ENCODE measurements at places on chromosomes 4 and X.
A peak's percentile ranks its signal among the peaks of the same experiment; 100 is the strongest.

- no peak for DNase-seq
Measured at GRCh38 chr4:10009861-10010500, 11.3 kb downstream of the SLC2A9 start.

- peak; percentile 17 for DNase-seq
Measured at GRCh38 chr4:145819853-145820181, 118.8 kb downstream of the ZNF827 start.

GRCh38 chr4:168662297-168662984, 165.6 kb downstream of the PALLD start:
- no peak for DNase-seq

DNA sequence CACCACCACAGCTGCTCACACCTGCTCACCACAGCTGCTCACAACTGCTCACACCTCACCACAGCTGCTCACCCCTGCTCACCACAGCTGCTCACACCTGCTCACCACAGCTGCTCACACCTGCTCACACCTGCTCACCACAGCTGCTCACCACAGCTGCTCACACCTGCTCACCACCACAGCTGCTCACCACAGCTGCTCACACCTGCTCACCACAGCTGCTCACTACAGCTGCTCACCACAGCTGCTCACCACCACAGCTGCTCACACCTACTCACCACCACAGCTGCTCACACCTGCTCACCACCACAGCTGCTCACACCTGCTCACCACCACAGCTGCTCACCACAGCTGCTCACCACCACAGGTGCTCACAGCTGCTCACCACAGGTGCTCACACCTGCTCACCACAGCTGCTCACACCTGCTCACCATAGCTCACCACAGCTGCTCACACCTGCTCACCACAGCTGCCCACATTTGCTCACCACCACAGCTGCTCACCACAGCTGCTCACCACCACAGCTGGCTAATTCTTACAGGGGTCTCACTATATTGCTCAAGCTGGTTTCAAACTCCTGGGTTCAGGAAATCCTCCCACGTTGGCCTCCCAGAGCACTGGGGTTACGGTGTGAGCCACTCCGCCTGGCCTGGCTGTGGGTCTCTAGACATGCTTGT, 30.4 kb upstream of the CPLX1 start:
- no peak for DNase-seq

DNA sequence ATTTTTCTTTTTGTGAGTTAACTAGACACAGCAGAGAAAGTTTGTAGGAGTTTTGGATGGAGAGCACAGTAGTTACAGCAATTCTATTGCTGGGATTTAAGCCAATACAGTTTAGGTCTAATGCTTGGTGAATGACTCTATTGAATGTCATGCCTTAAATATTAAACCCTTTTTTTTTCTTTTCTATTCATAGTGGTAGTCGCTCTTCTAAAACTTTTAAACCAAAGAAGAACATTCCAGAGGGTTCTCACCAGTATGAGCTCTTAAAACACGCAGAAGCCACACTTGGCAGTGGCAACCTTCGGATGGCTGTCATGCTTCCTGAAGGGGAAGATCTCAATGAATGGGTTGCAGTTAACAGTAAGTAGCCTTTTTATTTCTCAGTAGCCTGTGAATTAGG, 34.8 kb upstream of the DCK start:
- DNase-seq = no peak

DNA sequence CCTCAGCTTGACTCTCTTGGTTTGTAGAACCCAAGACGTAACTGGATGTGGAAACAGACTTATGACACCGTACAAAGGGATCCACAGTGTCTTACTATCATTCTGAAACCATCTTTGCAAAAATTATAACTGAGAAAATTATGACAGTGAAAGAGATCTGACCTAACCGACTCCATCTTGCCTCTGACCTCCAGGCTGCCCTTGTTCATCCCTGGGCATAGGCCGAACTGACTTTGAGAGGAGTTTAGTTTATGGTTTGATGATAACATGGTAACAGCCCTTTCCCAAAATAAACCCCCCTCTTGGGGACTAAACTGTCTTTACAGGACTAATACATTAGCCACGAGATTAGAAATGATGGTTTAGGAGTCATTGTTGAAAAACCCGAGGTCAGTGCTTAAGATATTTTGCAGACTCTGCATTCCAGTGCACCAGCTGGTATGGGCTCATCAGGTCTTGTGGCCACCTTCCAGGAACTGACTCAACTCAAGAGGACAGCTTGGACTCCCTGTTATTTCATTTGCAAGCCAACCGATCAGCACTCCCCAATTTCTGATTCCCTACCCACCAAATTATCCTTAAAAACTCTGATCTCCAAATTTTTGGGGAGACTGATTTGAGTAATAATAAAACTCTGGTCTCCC, 49.6 kb downstream of the CASP3 start:
- no peak for DNase-seq

DNA sequence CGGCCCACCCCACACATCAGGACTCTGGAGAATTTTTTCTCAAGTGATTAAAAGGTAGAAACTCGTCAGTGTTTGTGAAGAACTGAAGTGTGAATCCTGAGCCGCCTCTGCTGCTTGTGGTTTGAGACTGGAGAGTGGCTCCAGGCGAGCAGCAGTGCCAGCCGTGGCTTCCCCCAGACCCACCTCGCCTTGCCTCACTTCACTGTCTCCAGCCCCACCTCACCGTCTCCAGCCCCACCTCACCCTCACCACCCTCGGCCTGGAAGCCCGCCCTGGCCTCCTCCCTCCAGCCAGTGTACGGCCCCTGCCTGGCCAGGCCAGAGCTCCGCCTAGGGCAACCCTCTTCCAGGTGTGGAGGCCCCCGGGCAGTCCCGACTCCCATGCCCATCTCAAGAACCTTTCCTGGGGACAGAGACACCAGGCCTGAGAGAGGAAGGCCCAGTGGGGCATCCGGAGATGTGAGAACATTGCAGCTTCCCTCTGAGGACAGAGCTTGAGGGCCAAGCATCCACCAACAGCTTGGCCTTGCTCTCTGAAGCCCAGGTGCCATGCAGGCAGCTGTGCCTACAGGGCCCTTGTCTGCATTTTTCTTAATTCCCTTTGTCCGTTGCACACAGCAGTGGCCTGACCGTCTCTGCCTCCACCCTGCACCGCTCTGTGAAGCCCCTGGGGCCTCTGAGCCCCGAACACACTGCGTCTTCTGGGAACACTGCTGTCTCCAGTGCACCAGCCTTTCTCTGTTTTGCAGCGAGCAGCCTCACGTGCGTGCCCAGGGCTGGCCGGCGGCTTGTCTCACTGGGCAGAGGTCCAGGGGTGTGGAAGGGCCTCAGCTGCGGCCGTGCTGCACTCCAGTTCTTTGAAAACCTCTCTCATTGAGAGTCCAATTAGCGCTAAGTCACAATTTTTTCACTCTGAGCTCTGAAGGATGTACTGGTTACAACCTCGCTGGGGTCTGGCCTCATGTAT, 13.8 kb downstream of the SH3BP2 start:
- no peak for DNase-seq

- DNase-seq = no peak
Measured at GRCh38 chr4:57187246-57187645, 77.1 kb upstream of the IGFBP7 start.

- DNase-seq = no peak
Measured at GRCh38 chrX:123267220-123267619, 83.1 kb downstream of the GRIA3 start.

GRCh38 chrX:13051529-13052172, 7.2 kb upstream of the FAM9C start:
- DNase-seq = peak; percentile 42

DNA sequence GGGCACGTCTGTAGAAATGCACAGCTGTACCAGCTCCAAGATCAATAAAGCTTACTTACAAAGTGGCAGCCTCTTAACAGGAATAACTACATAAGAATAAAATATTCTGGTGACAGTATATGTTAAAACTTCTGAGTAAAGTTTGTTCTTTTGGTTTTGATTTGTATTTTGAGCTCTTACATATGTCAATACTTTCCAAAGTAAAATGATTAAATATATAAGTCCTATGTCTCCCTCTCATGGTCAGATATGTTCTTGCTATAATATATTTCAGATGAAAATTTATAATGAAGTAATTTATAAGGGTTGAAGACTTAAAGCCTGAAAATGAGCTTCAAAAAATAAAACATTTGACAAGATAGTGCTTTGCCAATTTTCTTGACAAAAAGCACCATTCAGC, 254.4 kb downstream of the NPFFR2 start:
- DNase-seq = no peak

DNA sequence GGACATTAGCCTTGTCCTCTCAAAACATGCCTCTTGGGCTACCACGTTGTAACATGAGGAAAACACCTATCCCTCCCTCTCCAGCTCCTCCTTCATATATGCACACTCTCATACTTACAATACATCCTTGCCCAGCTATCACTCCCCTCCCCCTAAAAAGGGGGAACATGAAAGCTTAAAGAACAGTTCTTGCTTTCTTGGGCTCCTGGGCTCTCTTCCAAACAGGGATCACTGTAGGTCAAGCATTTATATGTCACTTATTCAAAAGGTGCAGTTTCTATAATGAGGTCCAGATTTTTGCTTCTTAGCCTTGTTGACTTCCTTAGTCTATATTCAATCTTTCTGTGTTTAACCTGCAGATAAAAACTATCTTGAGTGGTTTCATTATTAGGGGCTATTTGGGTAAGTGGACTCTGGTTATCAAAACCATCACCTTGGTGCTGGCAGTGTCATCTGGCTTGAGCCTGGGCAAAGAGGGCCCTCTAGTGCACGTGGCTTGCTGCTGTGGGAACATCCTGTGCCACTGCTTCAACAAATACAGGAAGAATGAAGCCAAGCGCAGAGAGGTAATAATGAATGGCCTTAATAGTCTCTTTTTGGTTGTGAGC, 119.4 kb downstream of the AKAP4 start:
- DNase-seq = peak; percentile 5

DNA sequence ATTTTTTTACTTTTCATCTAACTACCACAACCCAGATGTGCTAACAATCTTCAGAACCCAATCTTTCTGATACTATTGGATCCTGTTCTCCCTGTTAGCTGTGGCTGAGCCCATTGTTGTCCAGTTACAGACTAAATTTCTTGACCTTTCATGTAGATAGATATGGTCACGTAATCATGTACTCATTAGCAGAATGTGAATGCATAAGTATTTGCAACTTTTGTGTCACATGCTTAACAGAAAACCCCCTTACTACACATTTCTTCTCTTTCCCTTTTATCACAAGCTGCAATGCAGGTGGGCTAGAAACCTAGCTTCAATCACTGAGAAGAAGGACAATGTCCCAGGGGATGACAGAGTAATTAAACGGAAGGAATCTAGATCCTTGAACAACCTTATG, 13.1 kb upstream of the FAM13A start:
- DNase-seq = no peak

GRCh38 chr4:6333301-6334202, 63.9 kb downstream of the WFS1 start:
- peak; percentile 31 for DNase-seq

GRCh38 chr4:122775987-122776836, 43.7 kb downstream of the BBS12 start:
- DNase-seq = no peak

- no peak for DNase-seq
Measured at GRCh38 chr4:118849867-118850487, 14.1 kb upstream of the SEC24D start.

DNA sequence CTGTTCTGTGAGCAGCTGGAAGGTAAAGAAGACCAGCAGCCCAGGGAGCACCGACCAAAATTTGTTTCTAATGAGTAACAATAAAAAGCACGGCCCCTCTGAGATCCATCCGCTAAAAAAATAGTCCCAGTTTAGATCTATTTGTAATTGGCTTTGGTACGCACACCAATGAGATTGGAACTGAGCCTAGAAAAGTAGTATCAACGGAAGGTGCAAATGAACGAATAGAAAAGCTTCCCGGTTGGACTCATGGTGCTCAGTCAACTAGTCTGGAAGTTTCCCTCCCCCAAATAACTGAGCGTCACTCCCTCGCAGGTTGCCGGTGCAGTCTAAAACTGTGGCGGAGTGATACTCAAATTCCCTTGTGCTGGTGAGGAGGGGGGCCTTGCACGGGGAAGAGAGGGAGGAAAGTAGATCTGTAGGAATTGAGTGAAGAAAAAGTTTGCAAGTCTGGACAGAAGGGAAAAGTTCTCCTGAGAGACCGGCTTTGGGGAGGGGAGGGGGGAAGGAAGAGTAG, at the start of gene COL4A5:
COL4A5 (plus strand) TSS at position 413 of the 517 bp plus-strand sequence. CDS start 288 bp downstream, outside the sequence.
- no peak for DNase-seq

DNA sequence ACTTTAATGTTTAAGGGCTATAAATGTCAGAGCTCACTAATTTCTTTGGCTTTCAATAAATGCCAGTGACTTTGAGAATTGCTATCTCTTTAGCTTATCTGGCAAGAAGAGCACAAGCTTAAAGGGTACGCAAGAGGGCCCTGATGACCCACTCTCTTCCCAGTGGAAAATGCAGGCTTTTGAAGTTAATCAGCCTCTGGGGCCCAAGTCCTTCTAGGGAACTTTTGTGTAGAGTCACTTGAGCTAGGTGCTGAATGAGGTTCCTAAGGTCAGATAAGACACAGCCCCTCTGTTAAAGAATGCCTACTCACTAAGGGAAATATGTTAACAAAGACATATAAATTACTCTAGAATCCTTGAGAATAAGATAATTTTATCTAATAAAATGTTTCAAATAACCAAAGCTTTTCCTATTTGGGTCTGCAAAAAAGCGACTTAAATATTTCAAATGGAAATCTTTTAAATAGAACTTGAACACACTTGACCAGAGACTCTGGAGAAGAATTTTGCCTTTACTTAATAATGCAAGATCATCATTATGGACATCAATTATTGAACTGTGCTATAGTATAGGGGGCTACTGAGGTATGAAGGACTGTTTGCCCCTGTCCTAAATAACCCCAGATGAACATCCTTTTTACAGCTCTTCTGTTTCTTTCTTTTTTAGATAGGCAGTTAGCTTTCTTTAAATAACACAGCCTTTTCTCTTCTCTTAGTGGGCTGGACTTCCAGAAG, 430.1 kb downstream of the GBA3 start:
- DNase-seq = no peak

GRCh38 chr4:170758988-170759387, 669.2 kb upstream of the AADAT start:
- no peak for DNase-seq

- no peak for DNase-seq
Measured at GRCh38 chrX:138897621-138898492, 186.3 kb upstream of the FGF13 start.

DNA sequence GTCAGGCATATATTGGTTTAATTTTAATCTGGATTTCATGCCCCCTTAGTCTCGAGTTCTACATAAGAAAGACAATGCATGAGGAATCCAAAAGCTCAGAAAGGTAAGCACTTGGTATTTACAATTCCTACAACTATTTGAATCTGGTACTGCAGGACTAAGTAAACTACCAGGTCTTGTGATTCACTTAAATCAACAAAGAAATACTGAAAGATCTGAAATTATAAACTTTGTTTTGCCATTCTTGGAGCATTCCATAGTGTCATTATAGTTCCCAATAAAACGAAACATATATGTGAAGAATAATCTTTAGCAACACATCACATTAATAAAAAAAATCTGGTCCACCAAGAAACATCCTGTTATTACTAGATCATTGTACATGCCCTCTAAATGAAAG, 482.3 kb downstream of the ANKRD50 start:
- no peak for DNase-seq

DNA sequence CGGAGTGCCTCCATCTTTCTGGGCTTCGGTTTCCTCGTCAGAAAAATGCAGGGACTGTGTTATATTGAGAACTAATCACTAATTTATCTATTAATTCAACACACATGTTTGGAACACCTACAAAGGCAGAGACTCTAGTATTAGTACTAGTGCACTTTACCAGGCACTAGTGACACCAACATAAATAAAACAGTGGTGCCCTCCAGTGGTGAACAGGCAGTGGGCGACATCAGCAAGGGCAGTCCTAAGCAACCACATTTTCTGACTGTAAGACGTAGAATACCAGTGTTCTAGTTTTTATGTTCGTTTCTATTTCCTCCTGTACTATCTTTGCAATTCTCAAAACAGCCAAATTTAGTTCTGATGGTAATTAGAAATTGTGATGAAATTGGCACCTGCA, 69.1 kb upstream of the UCP1 start:
- DNase-seq = peak; percentile 50

All from inflammatory macrophage (primary cell).